ENCODE measurements at places on chromosomes 5 and 9.

GRCh38 chr5:14136228-14136627 lies 6.9 kb upstream of the TRIO start:
- DNase-seq: no peak

GRCh38 chr9:137488327-137488653 lies 29.2 kb upstream of the NSMF start:
- no peak for DNase-seq

DNA sequence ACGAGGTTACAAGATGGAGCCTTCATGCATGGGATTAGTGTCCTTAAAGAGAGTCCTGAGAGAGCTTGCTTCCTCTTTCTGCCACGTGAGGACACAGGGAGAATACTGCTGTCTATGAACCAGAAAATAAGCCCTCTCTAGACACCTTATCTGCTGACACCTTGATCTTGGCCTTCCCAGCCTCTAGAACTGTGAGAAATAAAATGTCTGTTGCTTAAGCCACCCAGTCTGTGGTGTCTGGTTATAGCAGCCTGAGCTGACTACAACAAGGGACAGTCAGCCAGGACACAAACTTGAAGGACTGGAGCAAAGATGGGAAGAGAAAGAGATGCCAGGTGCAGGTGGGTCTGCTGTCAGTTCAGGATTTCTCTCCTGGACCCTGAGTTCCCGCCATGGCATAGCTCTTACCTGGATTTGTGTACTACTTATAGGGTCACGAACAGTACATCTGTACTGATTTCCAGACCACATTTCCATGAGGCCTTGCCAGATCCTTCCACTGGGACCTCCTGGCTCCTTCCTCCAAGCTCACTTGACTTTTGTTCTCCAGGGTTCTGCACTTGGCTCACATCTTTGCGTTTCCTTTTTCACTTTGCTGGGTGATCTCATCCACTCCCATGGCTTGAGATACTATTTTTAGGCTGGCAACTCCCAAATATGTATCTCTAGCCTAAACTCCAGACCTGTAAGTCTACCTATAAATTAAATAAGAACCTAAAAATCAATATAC lies 44.9 kb upstream of the LIFR start:
- DNase-seq: no peak

GRCh38 chr9:99030092-99030511 lies 74.8 kb upstream of the TGFBR1 start:
- no peak for DNase-seq

- DNase-seq: no peak
These were observed 170.3 kb upstream of the PUM3 start for GRCh38 chr9:3014178-3014577.

GRCh38 chr9:95074632-95075031 lies 242.9 kb downstream of the FANCC start:
- no peak for DNase-seq

DNA sequence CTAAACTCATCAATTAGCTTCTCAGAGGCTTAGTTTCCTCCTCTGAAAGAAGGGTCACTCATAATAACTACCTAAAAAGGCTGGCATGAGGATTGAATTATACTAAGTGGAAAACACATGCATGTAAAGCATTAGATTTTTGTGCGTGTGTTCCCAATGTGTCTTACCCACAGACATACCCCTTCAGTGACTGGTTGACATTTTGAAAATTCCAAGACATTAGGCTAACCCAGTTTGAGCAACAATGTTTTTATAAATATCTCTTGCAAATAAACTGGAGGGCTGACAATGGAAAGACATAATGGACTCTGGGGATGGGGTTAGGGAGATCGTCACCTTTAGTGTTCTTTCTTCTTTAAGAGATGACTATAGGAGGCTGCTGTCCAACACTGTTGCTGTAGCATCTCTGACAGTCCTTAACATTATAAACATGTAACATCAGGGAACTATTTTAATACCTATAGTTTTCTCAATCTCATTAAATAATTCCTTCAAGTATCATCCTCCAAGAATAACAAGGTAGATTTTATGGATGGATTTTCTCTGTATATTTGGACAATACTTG lies 24.3 kb downstream of the HMHB1 start:
- no peak for DNase-seq

GRCh38 chr5:151685749-151686673 lies 704 bp downstream of the SPARC start:
- DNase-seq: no peak

DNA sequence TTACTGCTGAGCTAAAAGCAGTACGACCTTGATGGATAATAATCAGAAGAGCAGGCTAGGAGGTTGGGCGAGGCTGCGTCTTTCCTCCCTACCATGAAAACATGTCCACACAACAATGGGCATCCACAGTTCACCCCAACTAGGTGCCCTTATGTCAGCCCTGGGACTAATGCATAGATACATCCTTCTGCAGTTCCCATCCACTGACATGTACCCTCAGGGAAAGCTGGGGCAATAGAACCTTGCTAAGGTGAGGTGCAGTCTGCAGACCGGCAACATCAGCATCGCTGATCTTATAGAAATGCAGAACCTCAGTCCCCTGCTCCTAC lies 697 bp upstream of the PRUNE2 start:
- DNase-seq: no peak

GRCh38 chr5:138523406-138523805 lies 19.6 kb downstream of the ETF1 start:
- DNase-seq: no peak

DNA sequence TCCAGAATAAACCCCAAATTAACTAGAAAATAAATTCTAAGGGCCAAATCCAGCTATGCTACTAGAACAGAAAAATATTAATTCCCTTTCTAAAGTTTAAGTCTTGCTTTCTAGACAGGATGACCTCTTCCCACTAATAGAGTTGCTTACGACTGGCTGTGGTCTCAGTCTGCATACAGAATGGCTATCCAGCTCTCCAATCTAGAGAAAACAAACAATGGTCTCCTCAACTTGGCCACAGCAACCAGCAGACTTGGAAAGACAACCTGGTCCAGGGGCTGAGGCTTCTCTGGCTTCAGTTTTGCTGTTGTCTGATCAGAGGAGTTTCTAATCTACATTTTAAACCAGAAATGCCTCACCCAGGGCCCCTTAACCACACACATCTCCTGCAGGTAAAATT lies 28.9 kb downstream of the RASEF start:
- DNase-seq: no peak

DNA sequence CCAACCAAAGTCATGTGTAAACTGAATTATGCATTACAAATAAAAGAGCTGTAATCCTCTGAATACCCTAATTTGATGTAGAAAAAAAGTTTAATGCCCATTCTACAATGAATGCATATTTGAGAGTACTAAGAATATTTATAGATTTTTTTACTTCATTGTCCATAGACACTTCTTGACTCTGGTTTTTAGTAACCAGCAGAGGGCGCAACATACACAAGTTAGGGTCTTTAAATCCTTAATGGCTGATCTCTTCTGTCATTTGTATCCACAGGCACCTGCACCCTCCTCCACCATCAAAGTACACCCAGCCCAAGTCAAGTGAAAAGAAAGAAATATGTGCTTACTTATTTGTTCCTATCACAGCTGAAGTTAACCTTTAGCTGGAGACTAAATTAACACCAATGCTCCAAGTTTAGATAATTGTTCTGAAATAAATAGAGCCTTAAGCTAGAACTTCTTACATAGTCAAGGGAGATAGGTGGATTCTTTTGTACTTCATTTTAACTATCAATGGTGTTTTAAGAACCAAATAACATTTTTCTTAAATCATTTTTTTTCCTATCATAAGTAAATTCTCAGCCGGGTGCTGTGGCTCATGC lies 524.2 kb upstream of the DAB2 start:
- DNase-seq: no peak

DNA sequence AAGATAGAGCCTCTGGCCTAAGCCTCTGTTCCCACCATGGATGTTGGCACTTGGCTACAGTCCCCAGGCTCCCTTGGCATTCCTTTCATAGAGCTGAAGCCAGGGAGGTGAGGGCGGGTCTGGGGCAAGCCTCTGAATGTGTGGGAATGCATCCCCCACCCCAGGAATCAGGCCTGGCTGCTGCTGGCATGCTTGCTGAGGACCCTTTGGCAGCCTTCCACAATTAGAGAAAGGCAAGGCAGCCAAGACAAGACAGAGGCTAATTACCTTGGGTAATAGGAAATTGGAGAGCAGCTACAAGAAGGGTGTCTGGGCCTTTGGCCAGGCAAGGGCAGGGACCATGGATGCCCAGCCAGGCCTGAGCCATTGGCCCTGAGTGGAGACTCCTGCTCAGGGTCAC lies 204.4 kb upstream of the TRIM32 start:
- DNase-seq: peak; percentile 28

- no peak for DNase-seq
These were observed 13.4 kb downstream of the FAM240B start for GRCh38 chr9:38706493-38706892.

DNA sequence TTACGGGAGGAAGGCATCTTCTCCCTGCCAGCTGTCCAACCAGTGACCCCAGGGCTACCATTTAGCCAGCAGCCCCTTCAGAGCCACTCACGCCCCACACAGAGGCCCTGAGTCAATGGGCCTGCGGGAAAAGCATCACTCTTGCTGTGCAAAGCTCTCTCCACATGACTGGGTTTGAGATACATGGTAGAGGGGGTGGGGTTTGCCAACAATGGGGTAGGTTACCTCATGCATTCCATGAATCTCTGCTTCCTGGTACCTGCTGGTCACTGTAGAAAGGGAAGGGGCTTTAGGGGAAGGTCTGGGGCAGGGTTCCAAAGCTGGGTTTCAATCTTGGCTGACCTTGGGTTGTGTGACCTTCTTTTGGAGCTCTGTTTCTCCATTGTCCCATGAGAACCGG lies 22.9 kb upstream of the TTLL11 start:
- DNase-seq: no peak

- no peak for DNase-seq
These were observed 27.3 kb downstream of the GIN1 start for GRCh38 chr5:103092676-103093075.

GRCh38 chr5:32222723-32223470 lies 48.8 kb upstream of the GOLPH3 start:
- no peak for DNase-seq

DNA sequence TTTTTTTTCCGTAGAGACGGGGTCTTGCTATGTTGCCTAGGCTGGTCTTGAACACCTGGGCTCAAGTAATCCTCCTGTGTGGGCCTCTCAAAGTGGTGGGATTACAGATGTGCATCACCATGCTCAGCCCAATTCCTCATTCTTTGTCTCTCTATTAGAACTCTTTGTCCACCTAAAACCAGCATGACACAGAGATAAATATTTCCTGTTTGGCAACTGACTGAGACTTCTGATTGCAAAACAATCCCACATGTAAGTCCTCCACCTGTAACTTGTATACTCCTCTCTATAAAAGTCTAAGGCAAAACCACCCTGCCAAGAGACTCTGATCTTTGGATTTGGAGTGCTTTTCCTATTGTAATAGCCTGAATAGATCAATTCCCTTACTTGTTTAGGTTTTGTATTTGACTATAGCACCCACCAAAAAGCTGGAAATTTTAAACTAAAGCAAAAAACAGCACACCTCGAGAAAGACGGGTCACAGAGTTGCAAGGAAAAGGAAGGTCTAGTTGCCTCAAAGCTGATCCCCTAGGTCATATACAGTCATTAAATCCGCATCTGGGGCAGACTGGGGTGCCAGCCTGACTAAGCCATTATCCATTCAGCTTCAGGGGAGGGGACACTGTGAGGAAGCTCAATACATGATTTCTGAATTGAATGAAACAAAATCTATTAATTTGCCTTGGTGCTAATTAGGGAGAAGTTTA lies 13.5 kb upstream of the KIF27 start:
- DNase-seq: no peak

GRCh38 chr5:61348447-61348846 lies 16.4 kb downstream of the ZSWIM6 start:
- no peak for DNase-seq

- no peak for DNase-seq
These were observed 1.4 kb upstream of the SNX18 start for GRCh38 chr5:54516051-54516655.

DNA sequence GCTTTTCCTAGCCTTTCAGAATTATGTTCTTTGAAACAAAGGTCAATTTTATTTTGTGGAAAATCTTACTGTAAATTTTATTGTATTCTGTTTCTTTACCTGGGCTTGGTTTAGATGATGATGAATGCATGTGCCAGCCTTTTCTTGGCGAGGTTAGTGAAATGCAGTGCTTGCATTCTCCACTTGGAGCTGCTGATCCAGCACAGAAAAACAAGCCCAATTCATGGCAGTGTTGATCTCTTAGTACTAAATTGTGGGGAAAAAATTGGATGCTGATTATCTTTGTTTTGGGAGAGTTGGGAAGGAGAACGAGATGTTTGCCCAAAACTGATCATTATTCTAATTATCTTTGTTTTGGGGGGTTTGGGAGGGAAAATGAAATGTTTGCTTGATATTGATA lies 3.7 kb downstream of the HABP4 start:
- DNase-seq: no peak

- DNase-seq: no peak
These were observed 345.4 kb downstream of the ENC1 start for GRCh38 chr5:74295141-74295540.

DNA sequence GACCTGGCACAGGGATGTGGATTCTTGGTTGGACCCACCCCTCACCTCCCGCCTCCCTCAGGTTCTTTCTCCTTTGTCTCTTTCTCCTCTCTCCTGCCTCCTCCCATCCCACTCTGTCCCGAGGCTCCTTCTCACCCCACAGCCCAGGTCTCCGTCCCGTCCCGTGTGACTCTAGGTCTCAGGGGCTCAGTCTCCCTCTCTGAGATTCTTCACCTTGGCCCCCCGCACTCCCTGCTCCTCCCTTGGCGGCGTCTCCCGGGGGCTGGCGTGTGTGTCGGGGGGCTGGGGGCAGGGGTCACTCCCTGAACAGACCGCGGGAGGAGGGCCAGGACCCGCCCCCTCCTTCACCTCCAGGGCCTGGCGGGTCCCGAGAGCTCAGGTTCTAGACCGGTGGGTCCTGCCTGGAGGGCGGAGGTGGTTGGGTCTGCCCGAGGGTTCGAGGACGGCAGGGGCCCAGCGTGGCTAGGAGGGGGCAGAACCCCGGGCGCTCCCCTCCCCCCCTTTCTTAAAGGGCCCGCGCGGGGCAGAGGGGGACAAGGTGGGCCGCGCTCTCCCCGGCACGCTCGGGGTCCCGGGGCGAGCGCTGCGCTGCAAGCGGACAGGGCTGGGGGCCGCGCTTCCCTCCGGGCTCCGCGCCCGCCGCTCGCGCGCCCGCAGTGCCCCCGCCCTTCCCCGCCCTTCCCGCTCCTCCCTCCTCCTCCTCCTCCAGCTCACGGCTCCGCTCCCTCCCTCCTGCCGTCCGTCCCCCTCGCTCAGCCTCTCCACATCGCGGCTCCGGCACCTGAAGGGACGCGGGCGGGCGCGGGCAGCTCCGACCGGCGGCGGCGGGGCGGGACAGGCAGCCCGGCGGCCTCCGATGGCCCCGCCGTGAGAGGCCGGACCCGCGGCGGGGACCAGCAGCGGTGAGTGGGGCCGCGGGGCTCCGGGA lies at the start of gene PSD2:
TSS of gene PSD2 (plus strand) at position 735 of the 928 bp plus-strand sequence. CDS start 13,633 bp downstream, outside the sequence.
- DNase-seq: peak; percentile 29

- DNase-seq: no peak
These were observed 19.3 kb downstream of the CDKN2A start for GRCh38 chr9:21974722-21975409.

- no peak for DNase-seq
These were observed 83.7 kb upstream of the SMIM15 start for GRCh38 chr5:61245936-61246335.
